Activated naive CD8-positive, alpha-beta T cell treated with anti-CD3 and anti-CD28 coated beads, Interleukin-2, amount 50 U/mL, for 16 hours (primary cell): ENCODE measurements at places on chromosomes 16 and 17.

GRCh38 chr16:8874388-8874787 lies 5.6 kb upstream of the CARHSP1 start:
- DNase-seq, result no peak

DNA sequence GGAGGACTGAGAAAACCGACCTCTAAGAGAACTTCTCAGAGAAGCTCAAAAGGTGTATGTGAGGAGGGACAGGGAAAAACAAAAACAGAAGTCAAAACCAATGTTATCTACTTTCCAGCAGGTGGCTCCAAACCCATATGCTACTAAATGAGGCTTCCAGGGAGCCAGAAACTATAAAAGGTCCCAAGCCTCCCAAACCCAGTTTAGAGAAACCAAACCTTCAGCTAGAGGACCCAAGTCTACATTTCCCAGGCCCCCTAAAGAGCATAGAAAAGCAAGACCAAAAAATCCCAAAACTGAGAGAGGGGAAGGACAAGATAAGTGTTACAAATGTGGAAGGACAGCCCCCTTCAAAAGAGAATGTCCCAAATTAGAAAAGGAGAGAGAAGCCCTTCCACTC lies 3.7 kb downstream of the HPR start:
- DNase-seq, result no peak

DNA sequence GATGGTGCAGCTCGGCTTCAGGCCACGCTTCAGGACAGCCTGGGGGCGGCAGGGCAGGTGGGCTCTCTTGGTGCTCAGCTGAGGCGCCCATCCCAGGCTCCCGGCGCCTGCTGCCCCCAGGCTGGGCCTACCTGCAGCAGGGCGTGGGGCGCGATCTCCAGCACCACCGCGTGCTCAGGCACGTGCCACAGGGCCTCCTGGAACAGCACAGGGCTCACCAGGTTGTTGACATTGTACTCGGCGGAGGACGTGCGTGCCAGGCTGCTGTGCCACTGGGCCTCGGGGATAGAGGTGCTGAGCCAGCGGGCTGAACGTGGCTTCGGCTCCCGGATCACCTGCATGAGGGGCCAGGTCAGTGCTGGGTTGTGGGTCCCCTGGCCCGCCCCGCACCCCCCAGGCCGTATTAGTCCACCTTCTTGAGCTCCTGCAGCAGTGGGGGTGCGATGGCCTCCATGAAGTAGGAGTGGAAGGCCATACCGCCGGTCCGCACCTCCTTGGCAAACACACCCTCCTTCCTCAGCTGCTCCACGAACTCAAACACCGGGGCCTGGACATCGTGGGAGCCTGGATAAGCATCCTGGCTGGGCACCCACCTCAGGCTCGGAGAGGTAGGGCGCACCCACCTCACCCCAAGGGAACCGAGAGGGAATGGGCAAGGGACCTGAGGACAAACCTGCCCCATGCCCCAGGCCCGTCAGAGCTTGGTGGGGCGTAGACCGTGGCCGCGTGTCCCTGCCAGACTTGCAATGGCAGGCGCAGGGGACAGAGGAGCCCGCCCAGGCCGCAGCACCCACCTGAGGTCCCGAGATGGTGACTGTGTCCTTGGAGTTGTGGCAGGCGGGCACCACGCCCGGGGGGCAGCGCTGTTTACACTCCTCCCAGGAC lies 9.0 kb downstream of the FASN start:
- no peak for DNase-seq

DNA sequence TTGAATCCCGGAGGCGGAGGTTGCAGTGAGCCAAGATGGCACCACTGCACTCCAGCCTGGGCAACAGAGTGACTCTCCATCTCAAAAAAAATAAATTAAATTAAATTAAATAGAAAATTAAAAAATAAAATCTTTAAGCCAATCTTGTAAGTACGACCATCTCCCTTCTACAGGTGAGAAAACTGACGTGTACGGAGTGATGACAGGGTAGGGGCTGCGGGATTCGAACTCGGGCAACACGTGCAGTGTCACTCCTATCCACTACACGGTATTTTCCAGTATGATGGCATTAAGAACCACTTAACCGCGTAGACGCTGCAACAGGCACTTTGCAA lies 762 bp downstream of the WDR59 start:
- DNase-seq, result peak; percentile 1

GRCh38 chr16:86826941-86827340 lies 248.6 kb downstream of the FOXL1 start:
- DNase-seq, result no peak
